ENCODE measurements at places on chromosomes 12 and 14.

DNA sequence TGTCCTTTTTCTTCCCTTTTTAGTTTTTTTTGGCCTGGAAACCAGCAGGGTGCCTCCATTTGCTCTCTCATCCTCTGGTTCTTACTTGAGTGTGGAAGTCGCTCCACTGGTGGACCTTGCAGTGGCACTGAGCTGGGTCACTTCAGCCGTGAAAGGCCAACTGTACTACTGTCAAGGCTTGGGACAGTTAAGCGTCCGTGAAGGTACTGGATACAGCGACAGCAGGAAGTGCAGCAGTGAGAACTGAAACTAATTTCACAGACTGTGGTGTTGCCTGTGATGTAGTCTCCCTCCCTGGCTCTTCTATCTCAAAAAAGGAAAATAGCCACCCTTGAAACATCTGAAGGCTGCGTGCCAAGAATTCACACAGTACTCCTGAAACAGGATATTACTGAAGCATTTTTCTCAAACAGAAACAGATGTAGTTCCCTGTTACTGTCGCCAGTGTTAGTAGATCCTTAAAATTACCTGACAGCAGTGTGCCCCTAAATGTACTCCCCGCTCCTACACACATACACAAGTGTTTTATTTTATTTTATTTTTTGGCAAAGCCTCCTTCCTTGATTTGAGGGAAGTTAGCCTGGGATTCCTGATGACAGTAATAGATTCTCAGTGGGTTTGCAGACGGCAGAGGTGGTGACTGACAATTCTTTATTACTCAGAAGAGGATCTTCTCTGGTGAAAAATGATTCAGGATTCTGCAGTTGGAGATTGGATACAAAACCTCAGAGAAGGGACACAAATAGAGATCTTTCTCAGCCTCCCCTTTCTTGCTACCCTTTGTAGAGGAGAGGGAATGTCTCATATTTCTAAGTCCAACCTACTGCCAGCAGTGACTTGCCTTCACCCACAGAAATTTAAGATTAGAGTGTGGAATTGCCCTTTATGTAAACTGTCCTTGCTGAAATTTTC lies 4.4 kb downstream of the SUSD6 start:
- DNase-seq, result peak; percentile 87

GRCh38 chr14:22226381-22226780 lies 362.6 kb downstream of the DAD1 start:
- DNase-seq, result peak; percentile 45

DNA sequence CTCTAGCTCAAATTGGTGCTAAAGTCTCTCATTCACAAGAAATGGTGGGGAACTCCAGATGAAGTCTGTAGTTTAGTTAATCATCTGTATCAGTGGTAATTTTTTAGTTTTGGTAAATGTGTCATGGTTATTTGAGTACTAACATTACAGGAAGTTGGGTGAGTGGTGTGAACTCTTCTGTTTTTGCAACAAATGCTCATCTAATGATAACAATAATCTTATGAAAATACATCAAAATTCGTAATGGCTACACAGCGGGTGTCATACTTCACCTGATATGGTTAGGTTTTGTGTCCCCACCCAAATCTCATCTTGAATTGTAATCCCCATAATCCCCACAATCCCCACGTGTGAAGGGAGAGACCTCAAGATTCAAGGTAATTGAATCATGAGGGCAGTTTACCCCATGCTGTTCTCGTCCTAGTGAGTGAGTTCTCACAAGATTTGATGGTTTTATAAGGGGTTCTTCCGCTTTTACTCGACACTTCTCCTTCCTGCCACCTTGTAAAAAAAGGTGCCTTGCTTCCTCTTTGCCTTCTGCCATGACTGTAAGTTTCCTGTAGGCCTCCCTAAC lies 209.3 kb upstream of the FOXN3 start:
- DNase-seq, result no peak

- DNase-seq, result no peak
These were observed 182.4 kb upstream of the CCND2 start for GRCh38 chr12:4091016-4091743.

DNA sequence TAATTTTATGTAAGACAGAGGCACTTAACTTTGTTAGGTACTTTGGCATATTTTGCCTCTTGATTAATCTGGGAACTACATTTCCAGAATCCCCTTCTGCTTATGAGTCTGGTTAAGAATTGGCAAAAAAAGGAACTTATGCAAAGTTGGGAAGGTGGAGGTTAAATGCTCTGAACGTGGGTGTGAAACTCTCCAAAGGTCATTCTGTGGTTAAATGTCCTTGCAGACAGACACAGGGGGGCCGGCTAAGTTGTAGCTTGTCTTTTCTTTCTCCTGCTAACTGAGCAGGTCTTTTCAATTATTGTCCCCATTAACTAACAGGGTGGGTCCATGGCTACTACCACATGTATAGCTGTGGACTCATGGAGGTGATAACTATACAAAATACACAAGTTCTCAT lies 248.6 kb upstream of the NOVA1 start:
- no peak for DNase-seq

- no peak for DNase-seq
These were observed 29.9 kb upstream of the MUCL1 start for GRCh38 chr12:54824402-54824801.

DNA sequence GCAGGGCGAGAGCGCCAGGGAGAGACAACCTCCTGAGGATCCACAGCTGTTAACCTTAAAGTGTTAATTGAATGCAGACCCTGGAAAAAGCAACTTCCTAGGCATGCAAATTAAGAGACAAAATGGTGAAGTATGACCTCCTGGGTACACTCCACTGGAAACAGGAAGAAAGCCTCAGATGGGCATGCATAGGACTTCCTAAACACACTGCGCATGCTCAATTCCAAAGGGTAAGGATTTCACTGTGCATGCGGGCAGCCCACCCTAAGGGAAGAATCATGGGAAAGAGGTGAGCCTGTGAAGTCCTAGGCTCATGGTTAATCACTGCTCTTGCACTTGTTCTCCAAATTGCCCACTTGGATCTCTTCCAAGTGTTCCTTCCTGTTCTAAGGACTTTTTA lies 80.5 kb upstream of the CAPRIN2 start:
- no peak for DNase-seq

GRCh38 chr14:33736979-33737378 lies 213.9 kb downstream of the EGLN3 start:
- DNase-seq, result no peak

GRCh38 chr12:79717006-79717405 lies 26.2 kb upstream of the PAWR start:
- DNase-seq, result no peak

DNA sequence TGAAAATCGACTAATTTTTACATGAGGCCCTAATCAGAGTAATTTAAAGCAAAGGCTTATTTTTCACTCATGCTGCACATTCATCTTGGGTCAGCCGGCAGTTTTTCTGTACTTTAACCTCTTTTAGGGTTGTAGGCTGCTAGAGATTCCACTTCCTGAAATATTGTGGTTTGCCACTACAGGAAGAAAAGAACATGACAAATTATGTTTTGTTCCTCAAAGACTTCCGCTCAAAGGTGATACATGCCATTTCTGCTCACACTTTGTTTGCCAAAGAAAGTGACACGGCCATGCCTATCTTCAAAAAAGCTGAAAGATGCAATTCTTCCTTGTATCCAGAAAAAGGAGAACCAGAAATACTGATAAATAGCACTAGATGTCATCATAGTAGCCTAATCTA lies 183.4 kb upstream of the PPFIA2 start:
- no peak for DNase-seq

DNA sequence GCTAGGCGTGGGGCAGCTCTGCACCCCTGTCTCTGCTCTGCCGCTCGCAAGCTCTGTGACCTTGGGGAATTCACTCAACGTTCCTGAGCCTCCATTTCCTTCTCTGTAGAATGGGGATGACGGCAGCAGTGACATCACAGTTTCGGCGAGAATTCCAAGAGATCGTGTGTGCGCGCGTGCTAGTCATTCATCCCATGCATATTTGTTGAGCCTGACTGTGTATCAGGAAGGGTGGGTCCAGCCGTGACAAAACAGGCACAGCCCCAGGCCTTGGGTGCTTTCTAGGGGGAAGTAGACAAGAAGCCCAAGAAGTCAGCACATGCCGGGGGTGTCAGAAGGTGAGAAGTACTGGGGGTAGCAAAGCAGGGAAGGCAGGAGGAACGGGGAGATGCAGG lies 145.6 kb upstream of the NCOR2 start:
- DNase-seq, result no peak

- no peak for DNase-seq
These were observed 380.1 kb upstream of the TMEM132C start for GRCh38 chr12:127886827-127887226.

DNA sequence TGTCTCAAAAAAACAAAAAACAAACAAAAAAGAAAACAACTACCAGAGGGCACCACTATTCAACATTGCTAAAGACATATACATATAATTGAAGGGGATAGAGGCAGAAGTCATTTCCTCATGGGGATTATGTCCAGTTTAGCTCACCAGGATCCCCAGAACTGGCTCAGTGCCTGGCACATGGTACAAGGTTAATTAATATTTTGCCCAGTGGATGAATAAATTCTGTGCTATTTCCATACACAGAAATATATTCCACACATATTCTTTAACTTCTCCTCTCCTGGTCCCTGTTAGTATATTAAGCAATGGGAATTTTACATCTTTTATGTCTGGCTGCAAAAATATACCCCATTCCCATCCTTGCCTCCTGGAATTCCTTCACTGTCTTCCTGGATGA lies 6.7 kb downstream of the FOS start:
- no peak for DNase-seq

GRCh38 chr14:79248126-79248525 lies 963.2 kb downstream of the DIO2 start:
- peak; percentile 15 for DNase-seq

GRCh38 chr12:9064815-9065606 lies 50.7 kb downstream of the A2M start:
- DNase-seq, result peak; percentile 36

DNA sequence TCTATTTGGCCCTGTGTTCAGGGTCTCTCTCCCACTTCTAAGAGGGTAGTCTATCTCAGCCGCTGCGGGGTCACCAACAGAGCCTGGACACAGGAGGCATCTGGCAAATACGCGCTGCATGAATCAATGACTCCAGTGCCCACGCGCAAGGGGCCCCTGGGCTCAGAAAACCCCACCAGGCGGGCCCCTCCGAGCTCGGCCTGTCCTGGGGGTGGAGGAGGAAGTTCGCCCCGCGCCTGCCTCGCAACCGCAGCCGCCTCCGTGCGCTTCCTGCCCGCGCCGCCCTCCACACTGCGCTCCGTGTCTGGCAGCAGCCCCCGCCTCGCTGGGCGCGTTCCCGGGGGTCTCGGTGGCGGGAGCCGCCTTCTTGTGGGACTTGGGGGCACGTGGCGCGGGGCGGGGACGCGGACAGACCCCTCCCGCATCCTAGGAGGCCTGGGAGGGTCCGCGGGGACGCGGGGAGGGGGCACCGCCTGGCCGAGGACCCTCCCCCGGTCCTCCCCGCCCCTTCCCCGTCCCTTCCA lies 811 bp upstream of the FBRSL1 start:
- DNase-seq, result peak; percentile 8

GRCh38 chr12:88615490-88615889 lies 35.2 kb upstream of the KITLG start:
- DNase-seq, result no peak

GRCh38 chr12:4241592-4241991 lies 32.0 kb upstream of the CCND2 start:
- no peak for DNase-seq

DNA sequence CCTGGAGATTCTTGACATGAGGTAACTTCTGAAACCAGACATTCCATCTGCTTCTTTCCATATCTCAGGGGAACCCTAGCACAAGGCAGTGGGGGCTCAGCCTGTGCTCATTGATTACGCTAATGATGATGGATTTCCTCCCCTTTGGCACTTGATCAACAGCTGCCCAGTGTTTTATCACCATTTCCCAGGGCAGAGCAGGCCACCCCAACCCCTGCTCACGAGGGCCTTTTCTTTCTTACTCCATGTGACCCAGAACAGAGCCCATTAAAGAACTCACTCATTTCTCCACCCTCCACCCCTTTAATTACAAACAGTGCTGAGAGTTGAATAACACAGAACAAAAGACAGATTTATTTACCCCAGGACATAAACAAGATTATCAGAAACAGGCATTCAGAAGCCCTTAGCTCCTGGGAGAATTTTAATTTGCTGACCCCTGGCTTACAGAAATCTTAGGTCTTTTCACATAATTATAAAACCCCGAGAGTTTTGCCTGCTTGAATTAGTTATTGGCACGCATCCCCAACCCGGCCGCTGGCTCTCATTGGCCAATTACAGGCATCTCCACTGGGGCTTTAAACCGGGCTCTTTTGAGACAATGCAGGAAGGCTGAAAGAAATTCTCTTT lies 32.0 kb upstream of the CCDC60 start:
- DNase-seq, result no peak

DNA sequence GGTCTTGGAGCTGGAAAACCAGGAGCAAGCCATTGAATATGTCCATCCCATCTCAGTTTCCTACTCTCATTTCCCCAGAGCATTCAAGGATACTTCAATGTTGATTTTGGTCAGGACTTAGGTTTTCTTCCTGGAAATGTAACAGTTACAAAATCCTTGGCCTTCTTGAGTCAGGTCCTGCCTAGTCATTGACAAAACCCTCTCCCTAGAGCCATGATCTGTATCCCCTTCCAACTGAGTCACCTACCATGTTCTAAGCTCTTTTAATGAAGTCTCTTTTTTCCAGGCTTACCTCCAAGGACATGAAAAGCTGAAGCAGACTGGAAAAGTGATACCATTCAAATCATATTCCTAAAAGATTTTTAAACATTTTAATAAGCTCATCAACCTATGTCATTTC lies 549.2 kb downstream of the GALC start:
- no peak for DNase-seq

GRCh38 chr14:24459331-24459730 lies 16.8 kb upstream of the SDR39U1 start:
- no peak for DNase-seq

DNA sequence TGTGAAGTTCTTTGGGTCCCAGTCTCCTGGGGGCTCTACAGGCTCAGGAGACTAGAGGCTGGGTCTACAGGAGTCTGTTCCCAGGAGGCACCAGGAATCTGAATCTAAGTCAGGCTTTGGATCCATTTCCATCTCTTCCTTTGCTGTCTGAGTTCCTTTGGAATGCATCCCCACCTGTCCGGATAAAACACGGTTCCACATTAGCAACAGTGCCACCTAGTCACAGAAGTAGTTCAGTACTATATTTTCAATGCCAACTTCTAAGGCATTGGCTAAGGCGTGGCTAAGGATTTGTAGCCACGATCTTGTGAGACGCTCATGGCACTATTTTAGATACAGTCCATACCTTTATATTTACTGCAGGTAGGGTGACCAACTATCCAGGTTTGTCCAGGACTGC lies 15.1 kb downstream of the ZC2HC1C start:
- DNase-seq, result no peak

GRCh38 chr14:99253890-99254289 lies 18.1 kb downstream of the BCL11B start:
- DNase-seq, result no peak

DNA sequence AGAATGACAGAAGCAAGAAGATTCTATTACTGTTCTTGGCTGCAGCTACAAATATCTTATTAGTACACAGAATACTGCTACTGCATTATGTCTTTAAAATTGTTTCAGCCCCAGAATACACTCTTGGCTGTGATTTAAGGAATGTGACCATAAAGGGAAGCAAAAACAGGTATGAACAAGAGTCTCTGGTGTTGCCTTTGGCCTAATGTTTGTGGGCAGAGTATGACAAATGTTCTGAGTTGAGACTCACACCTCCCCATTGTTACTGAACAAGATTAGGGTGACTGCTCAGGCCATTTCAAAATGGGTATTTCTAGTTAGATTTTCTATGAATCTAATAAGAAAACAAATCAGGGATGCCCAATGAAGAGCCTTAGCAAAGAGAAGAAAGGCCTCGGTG lies 28.5 kb downstream of the TTC6 start:
- no peak for DNase-seq

GRCh38 chr14:86575141-86575540 lies 1045.2 kb downstream of the FLRT2 start:
- DNase-seq, result peak; percentile 83
